Naive B cell (primary cell): ENCODE measurements at places on chromosomes 4 and X. TPM values are rescaled to one million over a fixed set of nuclear protein-coding genes. Genes with fewer than 3 reads are reported as not detected.

GRCh38 chr4:55396308-55397125 is 760 bp downstream of the TMEM165 start:
- peak overlapping the region; percentile 96 for H3K4me3 ChIP-seq
- H3K36me3 ChIP-seq: peaks cover 8% of the 10 kb centered on the region
- H3K27me3 ChIP-seq: no peaks in the 10 kb centered on the region
- peaks cover 43% of the 10 kb centered on the region for H3K4me1 ChIP-seq

GRCh38 chrX:19577181-19577810 is 62.0 kb upstream of the MAP3K15 start:
- H3K27me3 ChIP-seq: no peaks in the 10 kb centered on the region
- no peaks in the 10 kb centered on the region for H3K36me3 ChIP-seq
- no peak overlapping the region for H3K27ac ChIP-seq
- DNase-seq: no peak
- no peak overlapping the region for H3K4me3 ChIP-seq

DNA sequence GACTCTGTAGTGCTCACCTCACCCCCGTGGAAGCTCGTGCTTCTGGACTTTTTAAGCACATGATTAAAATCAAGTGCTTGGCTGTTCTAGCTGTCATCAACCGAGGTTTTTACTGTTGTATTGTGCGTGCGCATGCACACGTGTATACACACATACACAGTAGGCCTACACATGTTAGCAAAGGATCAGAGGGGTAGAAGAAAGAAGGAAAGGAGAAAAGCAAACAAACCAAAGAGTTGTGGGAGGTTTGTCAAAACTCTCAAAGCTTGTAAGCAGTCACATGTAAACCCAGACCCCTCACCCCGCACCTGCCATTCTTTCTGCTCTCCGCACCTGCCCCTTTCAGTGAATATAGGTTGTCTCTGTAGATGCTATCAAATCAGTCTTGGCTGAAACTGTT is 311.8 kb downstream of the HS3ST1 start:
- H3K36me3 ChIP-seq: no peaks in the 10 kb centered on the region
- H3K4me3 ChIP-seq: no peak overlapping the region
- no peaks in the 10 kb centered on the region for H3K27me3 ChIP-seq
- peak overlapping the region; percentile 50 for H3K27ac ChIP-seq

DNA sequence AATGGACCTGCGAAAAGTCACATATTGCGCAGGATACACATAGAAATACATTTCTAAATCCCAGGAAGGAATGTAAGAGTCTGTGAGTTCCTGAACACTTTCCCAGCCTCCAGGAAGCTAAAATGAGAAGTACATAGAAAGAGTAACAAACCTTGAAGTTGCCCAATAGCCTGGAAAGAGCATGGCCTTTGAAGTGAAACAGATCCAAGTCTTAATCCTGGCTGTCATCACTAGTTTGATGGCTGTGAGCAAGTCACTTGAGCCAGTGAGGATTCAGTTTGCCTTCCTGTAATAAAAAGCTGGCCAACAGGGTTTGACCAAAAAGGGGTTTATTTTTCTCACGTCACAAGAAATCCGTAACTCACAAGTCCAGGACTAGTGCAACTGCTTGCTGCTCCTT is 69.8 kb downstream of the ARHGEF38 start:
- H3K36me3 ChIP-seq: no peaks in the 10 kb centered on the region
- no peak overlapping the region for H3K4me3 ChIP-seq
- no peak for DNase-seq
- no peak overlapping the region for H3K27ac ChIP-seq

- H3K36me3 ChIP-seq: no peaks in the 10 kb centered on the region
- DNase-seq: peak; percentile 6
- peaks cover 7% of the 10 kb centered on the region for H3K4me1 ChIP-seq
- no peak overlapping the region for H3K4me3 ChIP-seq
Observed at GRCh38 chr4:105637408-105638176, 70.9 kb downstream of the INTS12 start.

- H3K27me3 ChIP-seq: no peaks in the 10 kb centered on the region
- H3K4me3 ChIP-seq: no peak overlapping the region
- no peak for DNase-seq
- H3K27ac ChIP-seq: no peak overlapping the region
- H3K4me1 ChIP-seq: no peaks in the 10 kb centered on the region
Observed at GRCh38 chrX:148146121-148146520, 165.0 kb downstream of the FMR1NB start.

DNA sequence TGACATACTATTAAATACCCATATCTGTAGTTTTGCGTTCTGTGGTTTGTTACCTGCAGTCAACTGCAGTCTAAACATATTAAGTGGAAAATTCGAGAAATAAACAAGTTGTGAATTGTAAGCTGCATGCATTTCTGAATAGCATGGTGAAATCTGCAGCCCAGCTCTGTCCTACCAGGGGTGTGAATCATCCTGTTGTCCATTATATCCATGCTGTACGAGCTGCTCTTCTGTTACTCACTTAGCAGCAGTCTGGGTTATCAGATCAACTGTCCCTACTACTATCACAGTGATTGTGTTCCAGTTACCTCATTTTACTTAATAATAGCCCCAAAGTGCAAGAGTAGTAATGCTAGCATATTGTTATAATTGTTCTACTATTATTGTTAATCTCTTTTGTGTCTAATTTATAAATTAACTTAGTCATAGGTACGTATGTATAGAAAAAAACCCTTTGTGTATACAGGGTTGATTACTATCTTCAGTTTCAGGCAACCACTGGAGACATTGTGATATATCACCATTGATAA is 173.7 kb upstream of the FAT4 start:
- H3K36me3 ChIP-seq: no peaks in the 10 kb centered on the region
- no peak overlapping the region for H3K4me3 ChIP-seq

DNA sequence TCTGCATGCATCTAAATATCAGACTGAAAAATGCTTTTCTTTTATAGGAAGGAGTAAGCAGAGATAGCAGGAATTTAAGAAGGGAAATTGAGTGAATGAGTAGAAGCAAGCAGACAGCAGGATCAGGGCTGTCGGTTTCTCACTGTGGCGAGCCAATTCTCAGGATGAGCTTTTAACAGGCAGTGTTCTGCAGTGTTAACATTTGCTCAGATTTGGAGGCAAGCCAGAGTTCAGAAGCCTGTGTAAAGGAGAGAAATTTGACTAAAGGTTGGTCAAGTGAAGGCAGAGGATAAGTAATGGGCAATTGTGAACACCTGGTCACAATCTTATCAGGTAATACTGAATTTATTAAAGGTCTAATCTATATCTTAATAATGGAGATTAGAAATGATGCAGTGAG is 133.3 kb upstream of the MAGEB16 start:
- no peaks in the 10 kb centered on the region for H3K4me1 ChIP-seq
- no peaks in the 10 kb centered on the region for H3K27me3 ChIP-seq
- no peak overlapping the region for H3K4me3 ChIP-seq
- DNase-seq: no peak

Gene SPOCK3
- not detected for polyA plus RNA-seq

Gene S100P
- polyA plus RNA-seq: not detected
